ENCODE measurements at places on chromosomes 16 and 17.
A peak's percentile ranks its signal among the peaks of the same experiment; 100 is the strongest.

DNA sequence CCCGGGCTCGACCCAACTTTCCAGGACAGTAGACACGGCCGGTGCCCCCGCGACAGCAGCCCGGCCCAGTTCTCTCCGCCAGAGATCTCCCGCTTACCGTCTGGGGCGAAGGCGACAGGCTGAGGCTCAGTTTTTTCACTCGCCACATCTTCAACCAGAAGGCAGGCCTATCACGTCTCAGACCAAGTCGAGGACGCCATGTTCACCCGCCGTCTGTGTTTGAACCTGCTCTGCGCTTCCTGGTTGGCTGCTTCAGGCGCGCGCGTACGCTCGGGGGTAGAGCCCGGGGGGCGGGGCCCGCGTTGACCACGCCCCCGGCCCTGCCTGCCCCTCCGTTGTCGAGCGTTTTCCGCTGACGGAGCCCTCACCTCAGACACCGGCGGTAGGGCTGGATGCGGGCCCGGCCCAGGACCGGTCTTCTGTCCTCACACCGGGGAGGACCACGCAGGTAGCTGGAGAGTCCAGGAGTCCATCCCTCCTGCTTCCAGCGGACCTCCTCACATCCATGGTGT, at the start of gene SPAG5:
Gene SPAG5, minus strand, starts transcription at position 227 of the 512 bp plus-strand sequence. Its CDS starts 79 bp downstream, at position 148.
- peak; percentile 92 for DNase-seq

GRCh38 chr16:12541672-12542071, 262.0 kb downstream of the CPPED1 start:
- DNase-seq: peak; percentile 53

DNA sequence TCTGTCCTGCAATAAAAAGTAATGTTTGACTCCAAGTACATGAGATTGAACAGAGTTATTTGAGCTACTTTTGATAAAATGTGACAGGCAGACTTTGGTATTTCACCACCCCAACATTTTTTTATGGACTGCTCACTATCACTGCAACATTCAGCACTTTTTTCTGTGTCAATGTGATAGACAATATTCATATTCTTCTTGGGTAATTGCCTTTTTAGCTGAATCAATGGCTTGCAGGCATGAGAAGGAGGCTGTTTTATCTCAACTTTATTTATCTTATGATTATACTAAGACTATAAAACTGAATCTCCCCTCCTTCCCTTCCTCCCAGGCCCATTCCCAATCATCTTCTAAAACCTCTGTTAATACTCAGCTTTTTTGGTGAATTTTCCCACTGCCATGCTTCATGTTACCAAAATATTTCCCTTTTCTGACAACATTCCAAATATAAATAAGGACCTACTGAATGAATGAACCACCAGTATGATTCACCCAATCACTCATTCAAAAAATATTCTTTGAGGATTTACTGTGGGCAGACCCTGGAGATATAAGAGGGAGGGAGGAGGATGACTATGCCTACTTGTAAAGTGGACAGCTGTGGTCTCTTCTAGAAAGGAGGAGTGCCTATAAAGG, 67.6 kb downstream of the CDH13 start:
- peak; percentile 90 for DNase-seq

DNA sequence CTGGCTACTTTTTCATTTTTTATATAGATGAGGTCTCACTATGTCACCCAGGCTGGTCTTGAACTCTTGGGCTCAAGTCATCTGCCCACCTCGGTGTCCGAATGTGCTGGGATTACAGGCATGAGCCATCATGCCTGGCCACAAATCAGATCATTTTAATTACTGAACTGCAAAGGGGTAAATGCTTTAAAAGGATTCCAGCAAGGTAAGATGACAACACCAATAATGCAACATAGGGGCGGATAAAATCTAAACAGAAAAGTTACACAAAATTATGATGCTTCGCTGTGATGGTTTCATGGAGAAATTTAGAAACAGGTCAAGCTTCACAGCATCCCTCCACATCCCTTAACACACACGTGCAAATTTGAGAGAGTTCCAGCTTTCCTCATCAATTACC, 32.3 kb downstream of the AXIN1 start:
- DNase-seq: no peak

DNA sequence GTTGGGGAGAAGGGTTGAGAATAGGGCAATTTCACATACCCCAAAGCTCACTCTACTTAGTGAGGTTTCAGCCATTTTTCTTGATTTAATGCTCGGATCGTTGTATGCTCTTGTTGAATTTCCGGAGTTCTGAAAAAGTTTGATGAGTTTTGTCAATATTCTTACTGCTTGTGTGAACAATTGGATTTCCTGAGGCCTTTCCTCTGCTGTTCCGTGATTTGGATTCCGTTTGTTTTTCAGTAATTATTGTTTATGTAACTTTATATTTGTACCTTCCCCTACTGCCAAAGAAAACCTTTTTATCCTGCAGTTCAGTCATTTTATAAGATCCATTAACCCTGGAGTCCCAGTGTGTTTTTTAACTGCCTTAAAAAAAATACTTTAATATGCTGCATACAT, 62.9 kb downstream of the PHKB start:
- DNase-seq: no peak

DNA sequence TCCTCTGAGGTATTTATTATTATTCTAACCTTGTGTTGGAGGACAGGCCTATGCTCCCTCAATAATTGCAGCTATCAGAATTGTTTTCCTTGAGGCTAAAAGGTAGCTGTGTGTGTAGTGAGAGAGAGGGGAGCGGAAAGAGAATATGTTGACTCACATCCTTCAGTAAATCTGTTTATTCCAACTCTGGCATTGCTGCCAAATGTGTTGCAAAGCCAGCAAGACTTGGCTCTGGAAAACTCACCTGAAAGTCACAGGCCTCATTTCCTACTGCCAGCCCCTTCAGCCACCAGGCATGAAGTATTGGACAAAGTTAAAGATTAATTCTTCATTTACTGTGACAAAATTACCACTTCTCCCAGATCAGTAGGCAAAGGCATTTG, 9.6 kb downstream of the CA10 start:
- DNase-seq: no peak

- no peak for DNase-seq
Measured at GRCh38 chr16:60485872-60486489, 1550.3 kb downstream of the CDH8 start.

DNA sequence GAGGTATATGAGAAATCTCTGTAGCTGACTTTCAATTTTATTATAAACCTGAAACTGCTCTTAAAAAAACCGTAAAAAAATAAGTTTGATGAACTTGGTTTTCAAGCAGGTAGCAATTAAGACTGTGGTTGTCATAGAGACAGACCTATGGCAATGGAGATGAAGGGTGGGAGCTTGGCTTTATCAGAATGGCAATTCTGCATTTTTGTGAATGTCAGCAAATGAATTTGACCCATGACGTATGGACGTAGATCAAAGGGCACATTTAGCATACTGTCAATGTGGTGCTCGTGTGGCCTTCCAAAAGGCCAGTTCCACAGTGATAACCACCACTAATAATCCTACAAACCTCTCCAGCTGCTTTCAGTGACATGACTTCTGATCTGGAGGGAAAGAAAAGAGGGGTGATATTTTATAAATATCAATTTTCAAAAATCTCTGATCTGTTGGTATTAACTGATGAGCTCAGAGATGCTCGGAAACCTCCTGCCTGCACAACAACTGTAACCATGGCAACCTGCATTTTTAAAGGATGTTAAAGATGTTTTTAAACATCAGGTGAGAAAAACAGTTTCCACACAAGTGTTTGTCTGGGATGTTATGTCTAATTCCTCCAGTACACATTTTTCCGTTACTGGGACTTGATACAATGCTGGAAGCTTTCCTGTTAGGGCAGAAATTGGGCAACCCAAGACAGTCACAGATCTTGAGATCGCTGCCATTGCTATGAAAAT, 533.7 kb downstream of the CDH13 start:
- DNase-seq: no peak

GRCh38 chr16:30600215-30600614, 10.0 kb downstream of the ZNF689 start:
- DNase-seq: no peak

DNA sequence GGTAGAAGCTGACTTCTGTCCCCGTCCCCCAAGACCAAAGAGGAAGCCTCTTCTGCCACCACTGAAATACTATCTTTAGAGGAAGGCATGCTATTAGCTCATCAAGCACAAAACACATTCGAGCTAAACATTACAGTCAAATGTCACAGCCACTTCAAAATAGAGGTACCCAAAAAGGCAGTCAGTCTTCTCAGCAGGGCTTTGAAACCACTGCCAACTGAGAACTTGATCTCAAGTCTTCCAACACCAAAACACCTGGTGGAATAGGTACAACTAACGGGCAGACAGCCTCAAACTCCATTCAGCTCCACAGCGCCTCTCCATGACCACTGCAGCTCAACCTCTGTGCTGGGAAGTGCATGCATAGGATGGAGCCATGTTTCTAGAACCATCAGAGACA, 36.0 kb downstream of the ZFHX3 start:
- DNase-seq: no peak

- no peak for DNase-seq
Measured at GRCh38 chr17:48456589-48456988, 26.6 kb upstream of the SKAP1 start.

GRCh38 chr16:4652561-4652960, 27.9 kb downstream of the MGRN1 start:
- DNase-seq: no peak

- no peak for DNase-seq
Measured at GRCh38 chr16:86585821-86586611, 7.7 kb downstream of the FOXL1 start.

DNA sequence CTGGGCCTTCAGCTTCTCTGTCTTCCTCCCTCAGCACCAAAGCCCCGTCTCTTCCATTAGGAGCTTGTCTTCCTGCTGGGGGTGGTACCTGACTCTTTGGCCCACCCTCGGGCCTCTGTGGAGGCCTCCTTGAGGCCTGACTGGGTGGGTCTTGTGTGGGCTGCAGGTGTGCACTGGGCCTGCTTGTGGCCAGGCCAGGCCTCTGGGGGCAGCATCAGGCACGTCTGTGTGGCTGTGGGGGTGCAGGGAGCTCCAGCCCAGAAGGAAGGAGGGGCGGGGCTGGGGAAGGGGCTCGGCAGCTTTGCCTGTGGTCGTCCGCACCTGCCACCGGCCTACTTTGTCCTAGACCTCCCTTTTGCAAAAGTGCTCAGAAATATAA, 7.0 kb downstream of the PIGQ start:
- DNase-seq: no peak

DNA sequence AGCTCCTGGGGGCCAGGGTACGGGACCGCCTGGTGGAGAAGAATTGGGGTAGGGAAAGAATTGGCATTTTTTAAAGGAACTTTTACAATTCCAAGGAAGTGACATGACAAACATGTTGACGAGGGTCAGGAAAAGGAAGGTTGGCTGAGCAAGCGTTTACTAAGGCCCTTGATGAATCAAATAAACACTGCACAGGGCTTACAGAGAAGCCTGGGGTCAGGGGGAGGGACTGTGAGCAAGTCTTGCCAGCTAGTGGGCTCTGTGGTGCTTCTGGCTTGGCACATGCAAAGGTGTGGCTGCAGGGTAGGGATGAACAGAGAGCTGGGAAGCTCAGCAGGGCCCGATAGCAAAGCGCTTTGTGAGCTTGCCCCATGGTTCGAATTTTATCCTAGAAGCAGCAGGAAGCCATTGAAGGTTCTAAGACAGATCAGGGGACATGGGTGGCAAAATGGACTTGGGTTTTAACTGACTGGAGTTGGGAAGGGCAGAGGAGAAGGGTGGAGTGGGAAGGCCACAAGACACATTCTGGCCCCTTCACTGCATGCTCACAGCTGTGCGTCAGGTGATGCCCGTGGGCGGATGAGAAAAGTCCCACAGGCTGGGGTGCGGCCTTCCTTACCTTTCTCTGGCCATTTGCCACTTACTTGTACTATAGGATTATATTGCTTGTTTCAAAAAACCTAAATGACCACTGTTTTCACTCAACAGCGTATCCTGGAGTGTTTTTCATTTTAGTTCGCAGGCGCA, 117.8 kb downstream of the SOCS1 start:
- no peak for DNase-seq

DNA sequence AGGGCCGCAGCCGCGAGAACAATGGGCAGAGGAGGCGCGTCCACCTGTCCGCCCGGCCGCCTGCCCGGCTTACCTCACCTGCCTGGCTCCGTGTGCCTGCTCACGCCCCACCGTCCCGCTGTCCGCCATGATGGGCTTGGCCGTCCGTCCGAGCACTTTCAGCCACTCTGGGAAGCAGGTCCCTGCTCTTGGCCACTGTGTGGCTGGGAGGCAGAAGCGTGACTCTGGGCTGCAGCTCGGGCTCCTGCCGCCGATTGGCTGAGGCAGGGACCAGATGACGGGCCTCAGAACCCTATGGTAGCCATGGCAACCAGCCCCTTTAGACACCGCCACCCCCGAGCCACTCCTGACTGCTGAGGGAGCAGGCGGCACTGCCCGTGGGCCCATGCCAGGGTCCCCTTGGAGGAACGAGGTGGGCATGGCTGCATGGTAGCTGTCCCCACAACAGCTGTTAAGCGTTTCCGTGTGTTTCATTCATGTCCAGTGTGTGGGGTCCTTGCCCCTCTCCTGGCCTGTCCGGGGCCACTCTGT, 8.9 kb upstream of the AXIN1 start:
- no peak for DNase-seq

GRCh38 chr17:61593426-61593825, 2.4 kb upstream of the NACA2 start:
- peak; percentile 32 for DNase-seq

DNA sequence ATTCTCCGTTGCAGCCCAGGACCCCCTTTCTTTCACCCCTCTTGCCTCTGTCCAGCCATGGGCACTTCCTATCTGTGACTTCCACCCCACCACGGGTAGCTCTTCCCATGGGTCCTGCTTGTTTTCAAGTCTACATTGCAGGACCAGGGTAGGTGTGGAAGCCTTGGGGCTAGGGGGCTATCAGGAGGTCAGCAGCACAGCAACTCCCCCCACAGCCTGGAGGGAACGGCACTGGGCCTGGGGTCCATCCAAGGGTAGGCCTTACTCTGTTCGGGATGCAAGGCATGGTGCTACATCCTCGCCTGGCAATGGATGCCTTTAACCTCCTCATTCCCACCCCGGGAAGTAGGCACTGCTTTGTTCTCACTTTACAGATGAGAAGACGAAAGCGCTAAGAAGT, 109.3 kb downstream of the IRX5 start:
- DNase-seq: no peak

GRCh38 chr16:82544378-82545160, 82.2 kb upstream of the CDH13 start:
- no peak for DNase-seq

DNA sequence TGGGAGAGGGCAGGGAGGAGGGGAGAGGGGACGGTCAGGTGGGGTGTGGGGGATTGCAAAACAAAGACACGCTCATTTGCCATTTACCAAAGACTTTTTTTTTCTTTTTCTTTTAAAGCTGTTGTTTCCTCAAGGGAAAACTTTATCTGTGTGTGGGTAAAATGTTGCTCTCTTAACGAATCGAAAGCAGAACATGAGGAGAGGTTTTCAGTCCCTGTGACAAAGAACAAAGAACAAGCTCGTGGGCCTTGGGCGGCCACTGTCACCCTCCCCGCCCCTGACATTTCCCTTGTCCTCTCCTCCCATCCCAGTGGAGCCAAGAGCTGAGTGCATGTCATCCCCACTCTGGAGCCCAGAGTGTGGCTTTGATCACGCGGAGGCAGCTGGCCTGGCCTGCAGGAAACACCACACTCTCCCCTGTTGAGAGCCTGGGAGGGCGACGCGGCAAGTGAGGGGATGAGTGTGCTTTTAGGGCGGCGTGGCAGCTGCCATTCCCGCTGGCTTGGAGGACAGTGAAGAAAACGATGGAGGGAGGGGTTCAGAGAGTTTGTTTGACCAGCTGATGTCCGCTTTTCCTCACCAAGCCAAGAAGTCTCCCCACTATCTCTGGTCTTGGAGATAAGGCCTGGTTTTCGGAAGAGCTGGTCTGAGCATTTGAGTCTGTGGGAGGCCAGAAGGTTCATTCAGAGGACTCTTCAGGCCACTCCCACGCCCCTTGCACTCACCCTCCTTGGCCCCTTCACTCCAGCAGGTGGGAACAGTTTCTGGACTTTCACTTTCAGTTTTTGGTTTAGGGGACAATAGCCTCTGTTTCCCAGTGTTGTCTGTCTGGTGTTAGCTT, 11.4 kb downstream of the CCR7 start:
- DNase-seq: peak; percentile 82

Measured in fibroblast of villous mesenchyme (primary cell).